Fibroblast of lung (primary cell): ENCODE measurements at places on chromosomes 6 and 20. TPM values are rescaled to one million over a fixed set of nuclear protein-coding genes. Genes with fewer than 3 reads are reported as not detected.

BPIFB4 gene
- not detected in 2 replicates for total RNA-seq

RIPPLY2 gene
- total RNA-seq = 0.51 TPM in 1 of 2 replicates, not detected in the other

PTCHD4 gene
- total RNA-seq = 4.4 and 5.8 TPM in 2 replicates

BPIFB6 gene
- not detected in 2 replicates for total RNA-seq

KIF6 gene
- 0.77 and 0.83 TPM in 2 replicates for total RNA-seq

EPPIN gene
- not detected in 2 replicates for total RNA-seq

- DNase-seq = no peak
These were observed 3.6 kb downstream of the TBC1D20 start for GRCh38 chr20:458776-459175.

- no peak for DNase-seq
These were observed 40.4 kb downstream of the ESF1 start for GRCh38 chr20:13744352-13744751.

DNA sequence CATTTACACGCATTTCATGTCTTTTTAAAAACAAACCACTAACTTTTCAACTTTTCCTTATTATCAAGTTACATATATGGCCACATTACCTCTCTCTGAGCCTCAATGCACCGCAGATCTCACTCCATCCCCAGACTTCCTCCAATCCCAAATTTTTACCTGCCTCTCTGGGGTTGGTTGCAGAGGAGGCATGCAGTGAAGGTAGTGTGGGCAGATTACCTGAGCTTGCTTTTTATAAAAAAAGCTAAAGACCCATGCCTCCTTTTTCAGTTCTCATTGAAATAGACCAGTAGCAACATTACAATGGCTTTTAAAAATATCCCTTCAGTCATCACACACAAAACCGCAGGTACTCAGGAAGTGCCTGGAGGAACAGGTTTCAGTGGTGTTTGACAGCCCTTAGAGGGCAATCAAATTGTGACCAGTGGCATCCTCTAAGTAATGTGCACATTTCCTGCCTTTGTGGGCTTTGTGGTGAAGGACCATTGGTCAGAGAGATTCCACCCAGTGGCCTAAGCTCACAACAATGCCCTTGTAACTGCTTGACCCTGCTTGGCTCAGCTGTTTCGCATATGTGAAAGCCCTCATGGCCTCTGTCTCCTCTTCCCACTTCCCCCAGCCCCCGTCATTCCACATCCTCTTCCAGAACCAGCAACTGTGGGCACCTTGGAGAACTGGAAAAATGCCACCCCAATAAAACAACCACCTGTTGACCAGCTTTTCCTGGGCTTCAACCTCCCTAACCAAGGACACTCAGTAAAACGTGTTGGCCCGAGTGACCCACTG, 30.2 kb upstream of the IL17A start:
- DNase-seq = peak; percentile 12

GRCh38 chr20:46699651-46700359, 9.6 kb upstream of the SLC2A10 start:
- peak; percentile 57 for DNase-seq

- no peak for DNase-seq
These were observed 253.6 kb downstream of the CDH26 start for GRCh38 chr20:60211618-60212463.

DNA sequence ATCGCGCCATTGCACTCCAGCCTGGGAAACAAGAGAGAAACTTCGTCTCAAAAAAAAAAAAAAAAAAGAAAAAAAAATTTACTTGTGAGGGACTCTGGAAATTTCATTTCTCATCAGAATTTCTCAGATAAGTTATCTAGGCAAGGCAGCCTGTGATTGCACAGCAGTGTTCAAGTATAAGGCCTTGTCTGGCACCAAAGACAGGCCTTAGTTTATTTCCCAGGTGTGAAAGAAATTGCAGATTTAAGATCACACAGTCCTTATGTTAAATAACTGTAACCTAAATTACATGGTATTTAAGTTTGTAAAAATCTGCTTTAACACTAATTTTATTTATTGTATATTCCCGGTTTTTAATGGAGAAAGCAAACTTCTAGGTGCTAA, 34.8 kb downstream of the HFE start:
- no peak for DNase-seq

- DNase-seq = no peak
These were observed 16.9 kb downstream of the SERINC1 start for GRCh38 chr6:122454673-122455072.

- DNase-seq = peak; percentile 90
These were observed 53.3 kb downstream of the CNKSR3 start for GRCh38 chr6:154457046-154457713.

GRCh38 chr6:56946368-56946767, 8.5 kb upstream of the BEND6 start:
- DNase-seq = peak; percentile 20

- no peak for DNase-seq
These were observed 801 bp downstream of the TBPL1 start for GRCh38 chr6:133953634-133954415.

DNA sequence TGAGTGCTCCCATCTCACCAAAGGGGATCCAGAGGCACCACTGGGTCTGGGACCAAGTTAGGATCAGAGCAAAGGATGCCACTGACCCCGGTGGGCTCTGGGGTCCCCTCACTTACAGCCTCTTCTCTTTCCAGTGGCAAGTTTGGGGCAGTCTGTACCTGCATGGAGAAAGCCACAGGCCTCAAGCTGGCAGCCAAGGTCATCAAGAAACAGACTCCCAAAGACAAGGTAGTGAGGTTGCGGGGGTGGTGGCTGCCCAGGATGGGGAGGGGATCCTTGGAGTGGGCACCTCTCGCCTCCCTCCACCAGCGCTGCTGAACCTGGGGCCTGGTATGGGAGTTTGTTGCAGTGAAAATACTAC, 4.9 kb downstream of the MYLK2 start:
- DNase-seq = no peak

DNA sequence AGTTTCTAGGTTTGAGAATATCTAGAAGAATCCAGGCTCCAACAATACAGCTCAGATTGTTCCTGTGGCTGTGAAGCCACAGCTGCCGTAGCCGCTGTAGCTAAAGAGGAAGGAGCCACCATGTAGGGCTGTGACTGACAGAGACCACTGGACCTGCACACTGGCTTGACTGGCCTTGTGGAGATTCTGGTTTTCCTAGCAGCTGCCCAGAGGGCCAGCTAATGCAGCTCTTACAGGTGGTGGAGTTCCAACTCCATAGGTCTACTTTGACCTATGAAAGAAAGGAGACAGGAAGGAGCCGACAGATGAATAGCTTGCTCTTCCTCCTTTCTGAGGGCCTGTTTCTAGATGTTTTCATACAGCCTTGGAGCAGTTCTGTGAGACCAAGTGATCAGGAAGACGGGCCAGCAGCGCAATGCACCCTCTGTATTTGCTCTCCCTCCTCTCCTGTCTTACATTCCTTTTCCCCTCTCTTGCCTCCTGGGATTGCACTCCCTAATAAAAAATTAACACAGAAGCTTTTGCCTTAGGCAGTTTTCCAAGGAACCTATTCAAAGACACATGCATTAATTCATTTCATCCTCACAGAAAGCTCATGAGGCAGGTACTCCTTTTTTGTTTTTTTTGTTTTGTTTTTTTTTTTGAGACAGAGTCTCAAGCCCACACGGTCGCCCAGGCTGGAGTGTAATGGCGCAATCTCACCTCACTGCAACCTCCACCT, 51.8 kb upstream of the MYB start:
- no peak for DNase-seq

DNA sequence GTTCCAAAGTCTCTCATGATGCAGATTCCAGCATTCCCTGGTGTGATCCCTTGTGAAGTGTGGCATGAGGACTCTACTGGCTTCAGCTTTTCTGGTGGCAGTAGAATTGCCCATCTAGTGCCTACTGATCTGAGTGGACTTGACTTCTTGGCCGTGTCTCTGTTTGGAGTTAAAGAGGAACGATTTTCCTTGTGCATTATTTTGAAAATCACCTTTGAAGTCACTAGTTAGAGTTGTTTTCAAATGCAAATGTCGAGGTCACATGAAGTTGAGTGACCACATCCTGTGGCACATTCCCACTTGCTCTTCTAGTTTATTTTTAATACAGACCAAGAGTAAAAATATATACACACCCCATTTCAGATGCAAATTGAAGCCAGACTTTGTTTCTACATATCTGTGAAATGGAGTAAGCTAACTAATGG, 270.7 kb upstream of the TAB2 start:
- no peak for DNase-seq

DNA sequence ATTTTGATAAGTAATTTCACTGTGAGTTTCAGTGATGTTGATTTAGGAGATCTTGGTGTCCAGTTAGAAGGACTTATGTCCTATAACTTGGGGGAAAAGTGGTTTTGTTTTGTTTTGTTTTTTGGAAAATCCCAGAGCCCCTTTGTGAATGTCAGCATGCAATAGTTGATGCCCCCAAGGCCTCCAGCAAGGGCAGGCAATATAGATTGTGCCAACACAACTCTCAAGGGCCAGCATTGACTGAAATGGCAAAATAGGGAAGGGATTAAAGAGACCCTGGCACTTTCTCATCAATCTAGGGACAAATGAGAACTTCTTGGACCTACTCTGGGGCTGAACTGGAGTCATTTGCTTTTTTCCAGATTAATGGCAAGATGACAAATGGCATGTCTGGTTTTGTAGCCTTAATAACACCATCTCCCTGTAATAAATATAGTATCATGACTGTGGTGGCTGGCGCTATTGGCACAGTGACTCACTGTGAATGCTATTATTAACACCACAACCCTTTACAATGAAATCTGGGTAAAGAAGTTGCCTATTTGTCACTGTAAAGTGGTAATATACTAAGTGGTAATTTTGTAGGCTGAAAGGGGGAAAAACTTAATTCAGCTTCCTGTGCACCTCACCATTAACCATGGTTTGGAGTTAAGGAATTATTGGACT, 51.8 kb downstream of the ABRACL start:
- no peak for DNase-seq

DNA sequence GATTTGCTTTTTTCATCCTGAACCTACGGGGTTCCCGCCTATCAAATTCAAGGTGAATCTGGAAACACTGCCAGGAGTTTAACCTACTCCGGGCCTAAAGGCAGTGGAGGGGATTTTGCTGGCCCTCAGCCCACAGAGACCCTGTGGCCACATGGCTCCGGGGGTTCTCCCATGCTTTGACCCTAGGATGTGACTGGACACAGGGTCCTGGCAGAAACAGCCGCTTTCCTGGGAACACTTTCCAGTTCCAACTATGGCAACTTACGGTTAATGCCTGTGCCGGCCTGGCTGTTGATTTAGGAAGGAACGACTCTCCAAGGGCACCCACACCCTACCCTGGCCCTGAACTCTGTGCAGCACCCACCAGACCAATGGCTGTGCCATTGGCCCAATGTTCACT, 141.7 kb upstream of the RPS6KA2 start:
- no peak for DNase-seq

DNA sequence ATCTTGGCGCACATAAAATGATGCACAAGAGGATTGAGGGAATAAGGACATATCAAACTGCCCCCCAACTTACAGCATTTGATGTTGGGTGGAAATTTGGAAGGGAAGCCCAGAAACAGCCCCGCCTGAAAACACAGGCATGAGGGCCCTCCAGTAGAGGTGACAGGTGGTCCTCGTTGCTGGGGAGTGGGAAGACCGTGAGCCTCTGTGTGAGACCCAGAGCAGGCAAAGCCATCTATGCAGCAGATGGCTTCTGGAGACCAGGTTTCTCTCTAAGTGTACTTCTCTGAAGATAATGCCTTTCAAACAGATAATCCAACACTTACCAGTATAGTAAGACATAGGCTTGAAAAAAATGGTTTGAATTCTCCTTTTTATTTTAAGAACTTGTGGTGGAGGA, 132.2 kb upstream of the INSM1 start:
- DNase-seq = no peak

GRCh38 chr6:135703007-135703406, 148.5 kb upstream of the PDE7B start:
- DNase-seq = no peak
